Karpas-422 (cell line): ENCODE measurements at places on chromosomes 1 and 21. TPM values are rescaled to one million over a fixed set of nuclear protein-coding genes. Genes with fewer than 3 reads are reported as not detected.

- no peak for DNase-seq
Observed at GRCh38 chr1:164830628-164831027, 271.6 kb downstream of the PBX1 start.

The TIE1 gene
- not detected in 2 replicates for total RNA-seq

The SLC9C2 gene
- total RNA-seq = not detected in 2 replicates

DNA sequence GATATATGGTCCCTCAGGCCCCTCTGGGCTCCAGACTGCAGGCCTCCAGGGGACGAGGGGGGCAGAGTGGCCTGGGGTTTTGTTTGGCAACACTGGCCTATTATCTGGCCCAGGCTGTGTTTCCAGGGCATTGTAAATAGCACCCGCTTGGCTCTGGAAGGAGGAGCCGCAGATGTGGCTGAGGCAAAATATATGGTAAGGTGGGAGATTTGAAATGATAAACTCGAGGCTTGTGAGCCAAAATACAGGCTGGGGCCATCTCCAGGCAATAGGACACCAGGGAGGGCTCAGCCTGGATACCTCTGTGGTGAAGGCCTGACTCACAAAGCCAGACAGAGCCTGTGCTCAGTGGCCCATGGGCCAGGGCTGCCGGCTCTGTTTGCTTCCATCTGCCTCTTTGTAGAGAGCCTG lies 14.0 kb downstream of the NAV1 start:
- no peak for DNase-seq

- DNase-seq = peak; percentile 79
Observed at GRCh38 chr1:192477630-192478029, 97.9 kb upstream of the RGS1 start.

GRCh38 chr1:83692524-83693381 lies 306.2 kb downstream of the TTLL7 start:
- no peak for DNase-seq

The KLHDC7A gene
- not detected in 2 replicates for total RNA-seq

The RASAL2 gene
- not detected in 2 replicates for total RNA-seq

DNA sequence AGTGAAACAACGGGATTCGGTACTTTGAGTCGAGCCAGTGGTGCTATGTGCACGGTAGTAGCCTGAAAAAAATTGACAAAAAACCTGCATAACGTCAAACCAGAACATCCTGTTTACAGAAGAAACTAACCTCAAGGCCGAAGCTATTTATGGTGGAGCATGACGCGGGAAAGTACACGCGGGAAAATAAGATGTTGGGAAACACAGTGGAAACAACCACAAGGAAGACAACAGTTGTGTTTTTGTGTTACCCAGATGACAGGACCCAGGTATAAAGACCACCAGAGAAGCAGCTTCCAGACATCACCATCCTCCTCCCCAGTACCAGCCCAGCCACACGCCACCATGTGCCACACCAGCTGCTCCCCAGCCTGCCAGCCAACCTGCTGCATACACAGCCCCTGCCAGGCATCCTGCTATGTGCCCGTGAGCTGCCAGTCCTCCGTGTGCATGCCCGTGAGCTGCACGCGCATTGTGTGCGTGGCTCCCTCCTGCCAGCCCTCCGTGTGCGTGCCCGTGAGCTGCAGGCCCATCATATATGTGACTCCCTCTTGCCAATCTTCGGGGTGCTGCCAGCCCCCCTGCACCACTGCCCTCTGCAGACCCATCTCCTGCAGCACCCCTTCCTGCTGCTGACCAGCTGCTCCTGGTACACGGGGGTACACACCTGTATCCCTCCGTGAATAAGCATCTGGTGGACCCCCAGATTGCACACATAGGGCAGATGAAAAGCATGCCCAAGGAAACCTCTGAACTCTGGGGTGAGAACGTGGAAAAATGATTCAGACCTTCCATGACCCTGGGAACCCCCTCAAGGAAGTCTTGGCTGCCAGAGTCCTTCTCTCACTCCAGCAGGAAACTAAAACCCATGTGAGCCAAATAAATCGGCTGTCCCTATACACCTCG lies at the start of gene KRTAP12-3:
Gene KRTAP12-3 (plus strand): TSS at position 298 of the 906 bp plus-strand sequence. CDS start 48 bp downstream, at position 346.
- DNase-seq = no peak

The TEX38 gene
- total RNA-seq = 0.37 TPM in 1 of 2 replicates, not detected in the other

- DNase-seq = peak; percentile 43
Observed at GRCh38 chr1:11680270-11681070, 478 bp downstream of the MAD2L2 start.

GRCh38 chr1:170168265-170168664 lies 22.5 kb downstream of the NTMT2 start:
- no peak for DNase-seq

The ST6GALNAC3 gene
- 3.3 and 4.8 TPM in 2 replicates for total RNA-seq

DNA sequence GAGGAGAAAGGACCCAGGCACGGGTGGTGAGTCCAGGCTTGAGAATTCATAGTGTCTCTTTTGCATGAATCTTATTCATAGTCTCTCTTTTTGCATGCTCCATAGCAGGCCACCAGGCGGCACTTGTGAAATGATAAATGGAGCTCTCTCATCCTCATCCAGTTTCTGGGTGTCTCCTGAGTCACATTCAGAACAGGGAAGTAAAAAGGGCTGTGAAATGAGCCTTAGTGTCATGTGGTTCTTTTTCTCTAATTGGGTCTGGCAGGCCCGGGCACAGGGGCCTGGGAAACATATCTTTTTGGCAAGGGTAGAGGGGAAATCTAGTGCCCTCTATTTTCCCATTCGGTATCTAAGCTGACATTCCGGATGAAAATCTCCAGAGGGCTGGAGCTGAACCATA lies 19.1 kb upstream of the NCF2 start:
- DNase-seq = peak; percentile 87

DNA sequence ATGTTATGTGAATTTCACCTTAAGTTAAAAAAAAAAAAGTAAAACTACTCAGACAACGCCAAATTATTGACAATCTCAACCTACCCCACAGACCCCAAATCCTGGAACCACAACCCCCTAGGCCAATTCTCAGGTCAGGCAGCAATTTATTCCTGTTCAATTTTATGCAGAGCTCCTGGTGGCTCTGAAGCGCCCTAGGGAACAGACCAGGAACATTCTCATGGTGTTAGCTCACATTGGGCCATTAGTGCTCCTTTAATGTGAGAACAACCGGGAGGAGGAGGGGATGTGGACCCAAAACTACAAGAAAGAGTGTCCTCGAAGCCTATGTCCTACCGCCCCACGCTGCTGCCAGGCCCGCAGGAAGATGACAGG lies 403 bp upstream of the PSEN2 start:
- DNase-seq = no peak

- DNase-seq = no peak
Observed at GRCh38 chr1:206116873-206117150, 376 bp downstream of the AVPR1B start.

DNA sequence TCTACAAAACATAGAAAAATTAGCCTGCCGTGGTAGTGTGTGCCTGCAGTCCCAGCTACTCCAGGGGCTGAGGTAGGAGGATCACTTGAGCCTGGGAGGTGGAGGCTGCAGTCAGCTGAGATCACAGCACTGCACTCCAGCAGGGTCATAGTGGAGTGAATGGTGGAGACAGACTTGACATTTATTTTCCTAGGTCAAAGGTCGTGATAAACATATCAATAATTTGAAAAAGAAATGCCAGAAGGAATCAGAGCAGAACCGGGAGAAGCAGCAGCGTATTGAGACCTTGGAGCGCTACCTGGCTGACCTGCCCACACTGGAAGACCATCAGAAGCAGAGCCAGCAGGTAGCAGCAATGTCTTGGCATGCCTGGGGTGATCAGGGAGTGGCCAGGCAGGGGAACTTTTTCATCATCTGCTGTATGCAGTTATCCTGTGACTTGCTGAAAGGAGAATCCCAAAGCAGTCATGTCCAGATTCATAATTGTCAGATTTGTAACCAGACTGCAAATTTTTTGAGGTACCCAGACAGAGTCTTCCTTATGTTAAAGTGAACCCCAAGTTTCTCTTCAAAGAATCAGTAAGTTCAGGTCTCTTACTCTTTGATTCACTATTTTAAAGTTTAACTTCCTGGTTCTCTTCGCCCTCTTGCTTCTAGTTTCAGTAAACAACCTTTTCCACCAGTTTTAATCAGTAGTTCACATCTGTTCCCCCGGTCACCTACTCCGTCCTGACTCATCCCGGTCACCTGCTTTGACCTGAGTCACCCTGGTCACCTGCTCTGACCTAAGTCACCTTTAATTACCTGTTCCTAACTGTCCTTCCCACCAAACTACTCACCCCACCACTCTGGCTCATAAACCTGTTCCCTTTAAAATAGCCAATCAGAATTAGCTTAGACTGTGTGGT lies 11.3 kb upstream of the SH3BGRL3 start:
- DNase-seq = no peak

- DNase-seq = no peak
Observed at GRCh38 chr1:17009706-17010105, 2.0 kb downstream of the ATP13A2 start.

DNA sequence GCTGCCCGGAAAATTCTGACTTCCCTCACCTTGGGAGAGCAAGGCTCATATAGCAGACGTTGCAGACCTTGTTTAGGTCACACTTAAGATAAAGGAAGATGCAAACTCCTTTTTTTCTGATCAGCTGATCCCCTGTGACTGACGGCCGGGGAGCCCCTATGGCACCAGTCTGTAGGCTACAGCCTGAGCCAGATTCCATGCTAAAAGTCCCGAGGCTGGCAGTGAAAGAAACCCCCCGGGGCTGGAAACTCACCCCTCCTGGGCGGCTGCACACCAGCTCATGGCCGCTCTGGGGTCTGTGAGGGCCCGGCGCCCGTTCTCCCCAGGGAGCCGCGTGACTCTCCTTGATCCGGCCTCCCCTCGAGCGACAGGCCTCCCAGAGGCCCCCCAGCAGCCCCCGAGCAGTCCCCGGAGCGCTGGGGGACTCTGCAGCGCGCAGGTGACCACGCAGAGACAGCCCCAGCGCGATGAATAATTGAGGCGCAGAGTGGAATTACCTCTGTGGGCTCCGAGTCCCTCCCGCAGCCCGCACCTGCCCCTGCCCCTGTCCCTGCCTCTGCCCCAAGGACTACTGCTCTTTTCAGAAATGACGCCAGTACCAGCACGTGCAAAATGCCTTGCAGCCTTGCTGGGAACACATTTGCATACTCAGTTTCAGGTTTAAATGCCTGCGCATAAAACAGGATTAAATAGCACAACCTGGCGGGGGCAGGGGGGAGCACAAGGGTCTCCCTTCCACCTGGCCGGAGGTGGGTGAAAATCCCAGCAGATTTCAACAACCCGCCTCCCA lies 62.6 kb upstream of the CLDN14 start:
- peak; percentile 48 for DNase-seq

- DNase-seq = no peak
Observed at GRCh38 chr1:46557403-46557802, 6.0 kb upstream of the KNCN start.

- DNase-seq = no peak
Observed at GRCh38 chr1:59767119-59767518, 47.6 kb upstream of the HOOK1 start.

- no peak for DNase-seq
Observed at GRCh38 chr1:77706321-77706720, 23.9 kb upstream of the ZZZ3 start.

- DNase-seq = no peak
Observed at GRCh38 chr1:147341246-147341645, 98.8 kb downstream of the CHD1L start.

GRCh38 chr1:112409414-112409813 lies 13.4 kb downstream of the CTTNBP2NL start:
- DNase-seq = no peak

DNA sequence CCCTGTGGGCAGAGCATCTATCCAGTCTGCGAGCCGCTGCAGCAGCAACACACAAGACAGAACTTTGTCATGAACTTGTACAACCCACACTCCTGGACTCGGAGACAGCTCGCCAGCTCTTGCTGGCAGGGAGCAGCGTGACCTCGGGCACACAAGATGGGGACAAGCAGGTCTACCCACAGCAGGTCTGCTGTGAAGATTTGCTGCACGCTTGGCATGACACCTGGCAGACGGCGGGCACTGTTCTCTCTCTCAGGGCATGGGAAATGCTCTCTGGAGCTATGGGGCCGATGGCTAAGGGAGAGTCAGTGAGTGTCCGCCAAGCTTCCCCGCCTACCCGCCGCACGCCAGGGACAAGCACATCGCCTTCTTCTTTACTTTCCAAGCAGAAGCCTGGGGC lies 90.0 kb downstream of the STUM start:
- DNase-seq = peak; percentile 42

GRCh38 chr1:87356591-87356990 lies 27.9 kb downstream of the LMO4 start:
- no peak for DNase-seq

GRCh38 chr1:208202333-208202995 lies 41.7 kb downstream of the PLXNA2 start:
- DNase-seq = no peak

DNA sequence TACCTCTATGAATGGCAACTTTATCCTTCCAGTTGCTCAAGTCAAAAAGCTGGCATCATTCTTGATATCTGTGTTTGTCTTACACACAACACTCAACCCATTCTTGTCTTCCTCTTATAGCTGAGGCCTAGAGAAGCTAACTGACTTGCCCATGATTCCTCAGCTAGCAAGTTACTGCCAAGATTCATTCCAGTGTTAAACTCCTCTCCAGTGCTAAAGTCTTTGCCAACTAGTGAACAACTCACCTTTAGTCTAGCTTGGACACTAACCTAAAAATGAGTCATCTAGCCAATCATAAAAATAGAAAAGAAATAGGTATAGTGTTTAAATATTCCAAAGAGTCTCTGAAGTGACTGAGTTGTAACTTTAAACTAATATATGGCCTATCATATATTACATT lies 45.6 kb upstream of the RGS2 start:
- DNase-seq = no peak

DNA sequence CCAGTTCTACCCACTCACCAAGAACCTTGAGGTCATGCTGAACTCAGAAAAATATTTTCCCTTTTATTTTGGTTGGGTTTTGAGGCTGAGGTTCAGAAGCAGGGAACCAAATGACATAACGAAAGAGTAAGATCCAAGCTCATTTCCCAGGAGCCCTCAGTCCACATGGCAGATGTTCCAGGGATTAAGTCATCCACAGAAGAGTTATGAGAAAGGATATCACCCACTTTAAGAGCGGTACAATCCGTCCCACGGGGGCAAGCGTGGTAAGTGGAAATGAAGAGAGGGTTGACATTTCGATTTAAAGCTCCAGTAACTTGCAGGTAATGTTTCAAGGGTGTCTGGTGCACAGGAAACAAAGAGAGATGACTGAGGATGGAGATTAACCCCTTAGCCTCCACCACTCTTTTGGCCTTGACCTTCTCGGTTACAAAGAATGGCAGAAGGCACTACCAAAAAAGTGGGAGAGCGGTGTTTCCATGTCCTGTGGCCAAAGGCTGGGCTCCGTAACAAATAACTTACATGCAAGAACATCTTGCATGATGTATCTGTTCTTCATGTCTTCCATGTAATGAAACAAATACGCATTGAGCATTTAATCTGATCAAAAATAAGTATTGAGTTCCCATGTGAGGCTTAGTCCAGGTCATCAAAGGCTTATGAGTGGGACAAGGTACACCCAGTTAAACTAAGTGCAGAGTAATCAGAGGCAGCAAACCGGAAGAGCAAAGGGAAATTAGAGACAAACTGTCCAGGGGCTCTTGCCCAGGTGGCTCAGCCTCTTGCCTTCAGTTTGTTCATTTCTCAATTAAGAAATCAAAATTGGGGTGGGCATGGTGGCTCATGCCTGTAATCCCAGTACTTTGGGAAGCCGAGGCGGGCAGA lies 241.4 kb downstream of the TOMM20 start:
- DNase-seq = no peak
